Muscle of leg (tissue), 16 donors: ENCODE measurements at places on chromosomes 6 and 20.

- H3K4me1 ChIP-seq, result no peaks in the 10 kb centered on the region
- no peak overlapping the region for H3K4me3 ChIP-seq
- no peak overlapping the region for H3K27ac ChIP-seq
- no peak for DNase-seq
- H3K36me3 ChIP-seq, result no peaks in the 10 kb centered on the region
These were observed 475.6 kb upstream of the ADGRB3 start for GRCh38 chr6:68159433-68159832.

- no peaks in the 10 kb centered on the region for H3K4me1 ChIP-seq
- H3K27me3 ChIP-seq, result no peaks in the 10 kb centered on the region
- no peak overlapping the region for H3K4me3 ChIP-seq
- DNase-seq, result no peak
- no peak overlapping the region for H3K27ac ChIP-seq
These were observed 97.8 kb upstream of the PCSK2 start for GRCh38 chr20:17129089-17129488.

DNA sequence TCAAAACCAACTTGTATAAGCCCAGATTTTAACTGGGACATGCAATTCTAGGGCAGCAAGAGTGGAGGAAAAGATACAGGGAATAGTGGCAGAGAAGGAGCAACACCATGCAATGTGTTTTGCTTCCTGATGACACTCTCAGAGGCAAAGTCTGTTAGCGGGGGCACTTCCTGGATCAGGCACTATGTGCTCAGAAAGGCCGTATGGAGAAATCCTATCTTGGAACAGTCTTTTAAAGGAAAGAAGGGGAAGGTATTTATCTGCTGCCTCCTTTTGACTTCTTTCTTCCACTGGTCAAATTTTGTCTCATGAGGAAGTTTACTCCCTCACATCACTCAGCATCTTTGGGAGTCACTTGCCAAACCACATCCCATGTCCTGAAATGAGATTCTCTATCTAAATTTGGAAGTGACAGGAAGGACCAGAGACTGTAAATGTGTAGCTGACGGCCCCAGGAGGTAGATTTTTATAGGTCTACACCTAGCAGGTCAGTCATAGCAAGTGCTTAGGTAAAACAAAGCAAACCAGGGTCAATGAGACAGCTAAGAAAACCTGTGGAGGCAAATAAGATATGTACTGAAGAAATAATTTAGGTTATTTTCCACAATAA is 91.7 kb upstream of the ELOVL5 start:
- DNase-seq, result no peak
- no peak overlapping the region for H3K4me3 ChIP-seq
- H3K4me1 ChIP-seq, result no peaks in the 10 kb centered on the region
- no peak overlapping the region for H3K27ac ChIP-seq
- H3K27me3 ChIP-seq, result no peaks in the 10 kb centered on the region
- no peaks in the 10 kb centered on the region for H3K36me3 ChIP-seq

DNA sequence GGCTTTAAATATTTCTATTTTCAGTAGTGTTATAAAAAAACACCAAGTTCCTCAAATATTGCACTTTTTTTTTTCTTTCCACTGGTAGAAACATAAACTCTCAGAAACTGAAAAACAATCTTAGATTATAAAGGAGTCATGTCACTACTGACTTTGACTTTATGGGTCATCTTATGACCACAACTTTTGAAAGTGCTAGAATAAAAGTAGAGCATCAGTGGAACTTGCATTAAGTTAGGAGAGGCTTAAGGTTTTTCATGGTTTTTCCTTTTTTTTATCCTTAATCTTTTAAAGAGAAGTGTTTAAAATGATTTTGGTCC is 56.6 kb upstream of the SUPT3H start:
- H3K27me3 ChIP-seq, result peaks cover 2% of the 10 kb centered on the region
- H3K27ac ChIP-seq, result no peak overlapping the region
- no peak overlapping the region for H3K4me3 ChIP-seq
- H3K4me1 ChIP-seq, result no peaks in the 10 kb centered on the region
- no peak for DNase-seq
- H3K36me3 ChIP-seq, result no peaks in the 10 kb centered on the region

- no peak overlapping the region for H3K4me3 ChIP-seq
- H3K4me1 ChIP-seq, result no peaks in the 10 kb centered on the region
- no peaks in the 10 kb centered on the region for H3K36me3 ChIP-seq
- no peaks in the 10 kb centered on the region for H3K27me3 ChIP-seq
- no peak for DNase-seq
These were observed 474.7 kb downstream of the EPM2A start for GRCh38 chr6:145260484-145261175.

GRCh38 chr6:119323478-119323877 is 26.1 kb downstream of the MAN1A1 start:
- H3K4me1 ChIP-seq, result no peaks in the 10 kb centered on the region
- DNase-seq, result no peak
- H3K36me3 ChIP-seq, result peaks cover 11% of the 10 kb centered on the region
- no peak overlapping the region for H3K27ac ChIP-seq

DNA sequence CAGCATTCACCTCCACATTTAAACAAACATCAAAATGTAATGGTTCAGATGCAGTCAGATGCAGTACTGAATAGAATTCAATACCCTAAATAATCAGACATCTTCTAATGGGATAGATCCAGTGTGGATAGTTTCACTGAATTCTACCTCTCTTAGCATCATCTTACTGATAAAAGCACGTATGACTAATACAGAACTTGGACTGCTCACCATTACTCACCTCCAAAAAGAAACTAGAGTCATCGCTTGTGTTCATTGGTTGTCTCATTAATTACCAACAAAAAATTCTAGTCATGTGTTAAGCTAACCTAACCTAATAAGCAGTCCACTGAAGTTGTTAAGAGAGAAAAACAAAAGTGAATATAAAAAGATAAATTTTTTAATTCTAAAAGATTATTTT is 165.9 kb upstream of the IRAK1BP1 start:
- no peak overlapping the region for H3K27ac ChIP-seq
- no peak for DNase-seq
- H3K4me3 ChIP-seq, result no peak overlapping the region
- H3K4me1 ChIP-seq, result no peaks in the 10 kb centered on the region
- no peaks in the 10 kb centered on the region for H3K27me3 ChIP-seq

DNA sequence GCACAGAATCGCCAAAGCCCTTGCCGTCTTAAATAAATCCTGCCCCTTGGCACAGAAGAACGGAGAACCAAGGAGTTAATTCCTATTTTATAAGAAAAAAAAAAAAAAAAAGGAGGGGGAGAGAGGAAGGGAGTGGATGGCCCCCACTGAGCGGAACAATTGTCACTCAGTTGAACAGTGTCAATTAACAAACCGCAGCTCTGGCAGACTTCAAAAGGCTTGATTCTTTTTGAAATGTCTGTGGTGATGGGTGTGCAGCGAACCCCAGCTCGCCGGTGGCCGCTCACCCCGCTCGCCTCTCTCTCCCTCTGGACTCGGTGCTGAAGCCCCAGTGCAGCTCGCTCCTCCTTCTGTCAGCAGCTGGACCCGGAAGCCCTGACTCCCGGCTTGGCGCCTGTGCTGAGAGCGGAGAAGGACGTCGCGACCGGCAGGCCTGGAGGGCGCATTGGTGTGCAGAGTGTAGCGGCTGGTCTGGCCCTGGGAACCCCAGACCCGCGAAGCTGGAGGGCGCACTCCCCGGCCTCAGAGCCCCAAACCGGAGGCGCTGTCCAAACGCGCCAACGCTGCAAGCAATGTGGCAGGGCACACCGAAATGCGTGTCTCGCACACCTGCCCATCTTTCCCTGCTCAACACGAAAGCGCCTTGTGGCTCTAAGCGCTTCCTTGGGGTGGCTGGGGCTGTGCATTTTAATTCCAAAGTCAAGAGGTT is 3.4 kb downstream of the LINC00237 start:
- no peak overlapping the region for H3K27ac ChIP-seq
- peaks cover 36% of the 10 kb centered on the region for H3K4me1 ChIP-seq
- peak; percentile 32 for DNase-seq
- H3K4me3 ChIP-seq, result peak overlapping the region; percentile 21

DNA sequence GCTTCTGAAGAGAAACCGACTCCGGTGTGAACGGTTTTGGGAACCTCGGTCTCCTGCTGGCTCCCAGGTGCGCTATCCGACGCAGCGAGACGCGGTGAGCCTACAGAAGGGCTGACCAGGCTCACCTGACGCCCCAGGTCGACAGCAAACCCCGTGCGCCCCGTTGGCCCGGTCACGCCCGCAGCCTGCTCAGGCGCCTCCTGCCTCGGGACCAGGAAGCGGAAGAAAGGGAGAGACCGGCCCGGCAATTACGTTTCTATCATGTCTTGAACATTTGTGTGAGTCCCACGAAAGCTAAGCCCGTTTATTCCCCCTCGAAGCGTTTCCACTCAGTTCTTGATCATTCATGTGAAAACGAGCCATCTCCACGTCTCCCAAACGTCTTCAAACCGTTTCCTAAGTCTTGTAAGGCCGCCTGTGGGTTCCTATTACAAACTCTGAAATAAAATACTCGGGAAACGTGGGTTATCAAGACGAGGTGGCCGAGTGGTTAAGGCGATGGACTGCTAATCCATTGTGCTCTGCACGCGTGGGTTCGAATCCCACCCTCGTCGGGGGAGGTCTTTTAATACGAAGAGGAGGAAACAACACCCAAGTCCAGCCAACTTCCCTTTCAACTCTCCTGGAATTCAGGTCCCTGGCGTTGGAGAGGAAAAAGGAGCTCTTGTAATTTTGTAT is 150.5 kb upstream of the PRSS16 start:
- no peak overlapping the region for H3K27ac ChIP-seq
- DNase-seq, result peak; percentile 30
- no peaks in the 10 kb centered on the region for H3K36me3 ChIP-seq
- H3K4me3 ChIP-seq, result peak overlapping the region; percentile 34
- H3K4me1 ChIP-seq, result peaks cover 4% of the 10 kb centered on the region

GRCh38 chr6:43926634-43927531 is 156.9 kb downstream of the VEGFA start:
- no peak for DNase-seq
- H3K4me3 ChIP-seq, result no peak overlapping the region
- no peak overlapping the region for H3K27ac ChIP-seq
- H3K4me1 ChIP-seq, result no peaks in the 10 kb centered on the region

GRCh38 chr6:73152556-73152955 is 72.7 kb downstream of the KHDC1L start:
- H3K36me3 ChIP-seq, result no peaks in the 10 kb centered on the region
- no peak for DNase-seq
- H3K4me3 ChIP-seq, result no peak overlapping the region
- H3K27ac ChIP-seq, result no peak overlapping the region

- DNase-seq, result no peak
- no peak overlapping the region for H3K27ac ChIP-seq
- H3K36me3 ChIP-seq, result peaks cover 27% of the 10 kb centered on the region
These were observed 16.7 kb downstream of the MGME1 start for GRCh38 chr20:17985388-17986018.

GRCh38 chr6:95785785-95786184 is 208.4 kb downstream of the MANEA start:
- H3K4me1 ChIP-seq, result no peaks in the 10 kb centered on the region
- no peak for DNase-seq
- no peaks in the 10 kb centered on the region for H3K27me3 ChIP-seq
- no peak overlapping the region for H3K4me3 ChIP-seq
- no peak overlapping the region for H3K27ac ChIP-seq
- H3K36me3 ChIP-seq, result no peaks in the 10 kb centered on the region

GRCh38 chr20:44361021-44361420 is 5.5 kb downstream of the HNF4A start:
- no peaks in the 10 kb centered on the region for H3K27me3 ChIP-seq
- no peak overlapping the region for H3K27ac ChIP-seq
- H3K4me3 ChIP-seq, result no peak overlapping the region
- H3K36me3 ChIP-seq, result no peaks in the 10 kb centered on the region

DNA sequence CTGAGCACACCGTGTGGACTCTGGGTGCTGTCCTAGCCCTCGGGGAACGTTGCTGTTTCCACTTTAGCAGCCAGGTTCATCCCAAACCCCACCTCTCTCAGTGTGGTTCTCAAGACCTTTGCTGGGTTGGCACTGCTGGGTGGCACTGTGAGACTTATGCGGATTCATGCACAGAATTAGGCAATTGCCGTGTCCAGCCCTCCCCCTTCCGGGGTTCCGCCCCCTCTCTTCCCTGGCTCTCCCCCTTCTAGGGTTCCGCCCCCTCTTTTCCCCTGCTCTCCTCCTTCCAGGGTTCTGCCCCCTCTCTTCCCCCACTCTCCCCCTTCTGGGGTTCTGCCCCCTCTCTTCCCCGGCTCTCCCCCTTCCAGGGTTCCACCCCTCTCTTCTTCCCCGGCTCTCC is 39.8 kb upstream of the SLCO4A1 start:
- no peaks in the 10 kb centered on the region for H3K36me3 ChIP-seq
- H3K27ac ChIP-seq, result no peak overlapping the region
- H3K4me1 ChIP-seq, result peaks cover 45% of the 10 kb centered on the region

GRCh38 chr20:62926229-62927127 is at the start of gene DIDO1:
Gene DIDO1 (minus strand): TSS chr20:62926505.
- no peaks in the 10 kb centered on the region for H3K27me3 ChIP-seq
- peaks cover 49% of the 10 kb centered on the region for H3K4me1 ChIP-seq
- no peaks in the 10 kb centered on the region for H3K36me3 ChIP-seq
- peak; percentile 93 for DNase-seq

DNA sequence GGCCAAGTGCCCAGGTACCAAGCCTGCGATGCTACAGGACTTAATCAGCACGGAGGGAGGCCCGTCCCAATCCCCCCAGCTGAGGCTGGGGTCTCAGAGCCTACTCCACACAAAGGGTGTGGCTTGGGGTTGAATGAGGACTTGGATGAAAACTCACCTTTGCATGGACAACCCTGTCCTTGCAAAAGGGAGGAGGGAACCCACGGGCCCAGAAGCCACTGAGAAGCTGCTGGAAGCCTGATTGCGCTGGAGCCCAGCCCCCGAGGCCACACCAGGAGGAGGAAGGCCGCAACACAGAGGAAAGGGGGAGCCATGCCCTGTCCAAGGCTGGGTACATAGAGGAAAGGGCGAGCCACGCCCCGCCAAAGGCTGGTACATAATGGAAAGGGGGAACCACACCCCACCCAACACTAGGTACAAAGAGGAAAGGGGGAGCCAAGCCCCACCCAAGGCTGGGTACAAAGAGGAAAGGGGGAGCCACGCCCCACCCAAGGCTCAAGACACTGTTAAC is 158.8 kb downstream of the DLL1 start:
- peaks cover 72% of the 10 kb centered on the region for H3K4me1 ChIP-seq
- no peaks in the 10 kb centered on the region for H3K27me3 ChIP-seq
- H3K4me3 ChIP-seq, result no peak overlapping the region
- H3K27ac ChIP-seq, result no peak overlapping the region
- no peaks in the 10 kb centered on the region for H3K36me3 ChIP-seq

DNA sequence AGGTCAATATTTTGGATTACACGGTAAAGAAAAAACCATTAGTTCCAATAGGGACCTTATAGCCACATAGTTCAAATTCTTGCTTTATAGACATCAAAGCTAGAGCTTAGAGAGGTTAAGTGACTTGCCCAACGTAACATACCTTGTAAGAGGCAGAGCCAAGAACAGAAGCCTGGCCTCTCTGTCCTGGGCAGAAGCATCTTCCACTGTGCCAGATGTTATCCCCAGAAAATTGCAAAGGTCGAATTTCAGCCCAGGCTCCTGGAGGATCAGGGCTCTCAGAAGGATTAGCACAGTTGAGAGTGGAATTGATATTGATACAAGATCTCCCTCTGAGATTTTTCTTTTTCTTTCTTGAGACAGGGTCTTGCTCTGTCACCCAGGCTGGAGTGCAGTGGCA is 6.1 kb downstream of the SMIM28 start:
- no peak overlapping the region for H3K4me3 ChIP-seq
- no peaks in the 10 kb centered on the region for H3K27me3 ChIP-seq
- no peak overlapping the region for H3K27ac ChIP-seq
- no peak for DNase-seq
- H3K36me3 ChIP-seq, result no peaks in the 10 kb centered on the region

GRCh38 chr20:35292504-35293285 is 470 bp upstream of the FAM83C start:
- peaks cover 6% of the 10 kb centered on the region for H3K27me3 ChIP-seq
- H3K27ac ChIP-seq, result no peak overlapping the region
- H3K4me1 ChIP-seq, result no peaks in the 10 kb centered on the region
- DNase-seq, result no peak
- H3K36me3 ChIP-seq, result no peaks in the 10 kb centered on the region
